ENCODE measurements at places on chromosomes 3 and 15.

GRCh38 chr3:169153656-169154055, 509.9 kb downstream of the MECOM start:
- no peak for DNase-seq

DNA sequence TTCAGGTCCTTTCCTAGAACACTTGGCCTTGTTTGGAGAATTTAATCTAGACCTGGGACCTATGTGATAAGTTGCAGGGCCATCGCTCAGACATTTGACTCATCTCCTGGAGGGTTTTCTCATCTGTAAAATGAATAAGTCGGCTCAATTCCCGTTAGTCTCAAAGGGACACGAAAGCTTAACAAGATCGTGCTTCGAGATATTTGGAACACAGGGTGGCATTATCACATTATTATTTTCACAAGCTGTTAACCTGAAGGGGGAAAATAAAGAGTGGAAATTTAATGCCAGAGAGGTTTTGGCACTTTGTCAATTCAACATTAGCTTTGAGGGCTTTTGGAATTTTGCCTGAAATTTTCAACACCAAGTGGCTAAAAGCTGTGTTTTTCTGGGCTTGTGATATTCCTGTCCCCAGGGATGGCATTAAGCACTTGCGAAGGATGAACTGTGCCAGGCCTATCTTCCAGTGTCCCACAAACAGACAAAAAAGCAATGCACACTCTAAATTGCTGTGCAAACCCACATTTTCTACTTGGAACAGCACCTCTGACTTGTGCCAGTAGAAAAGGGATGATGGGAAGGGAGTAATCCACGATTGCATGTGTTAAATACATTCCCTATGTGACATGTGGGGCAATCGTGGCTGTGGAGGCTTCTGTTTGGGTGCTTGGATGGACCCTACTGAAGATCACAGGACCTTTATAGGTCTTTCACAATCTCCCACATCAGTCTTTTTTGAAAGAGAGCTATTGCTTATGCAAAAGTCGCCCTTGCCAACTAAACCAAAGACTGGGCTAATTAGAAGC, 478.7 kb downstream of the MFSD1 start:
- DNase-seq: no peak

DNA sequence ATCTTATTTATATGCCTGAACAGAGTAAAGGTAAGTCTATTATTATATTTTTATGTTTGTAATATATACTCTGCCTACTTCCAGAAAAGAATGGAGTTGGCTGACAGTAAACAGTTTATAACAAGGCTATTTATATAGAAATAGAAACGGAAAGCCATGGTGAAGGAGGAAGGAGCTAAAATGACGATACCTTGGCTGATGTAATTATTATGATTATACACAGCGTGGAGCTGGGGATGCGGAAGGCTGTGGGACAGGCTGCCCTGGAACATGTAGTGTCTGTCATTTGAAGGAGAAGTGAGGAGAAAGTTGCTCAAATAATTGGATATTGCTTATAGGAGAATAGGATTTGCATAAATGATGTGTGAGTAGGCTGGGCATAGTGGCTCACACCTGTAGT, 37.8 kb downstream of the CEMIP start:
- DNase-seq: no peak

GRCh38 chr3:37863949-37864822, 2.5 kb downstream of the CTDSPL start:
- no peak for DNase-seq

- DNase-seq: no peak
Measured at GRCh38 chr15:66290007-66290406, 3.4 kb upstream of the DIS3L start.

- no peak for DNase-seq
Measured at GRCh38 chr15:62935300-62936081, 107.1 kb upstream of the TPM1 start.

Measured in trophoblast cell (in vitro differentiated cells and primary cell).